ENCODE measurements at places on chromosomes 7 and 10.

- DNase-seq: no peak
These were observed 47.0 kb upstream of the ELMO1 start for GRCh38 chr7:37495574-37496184.

- DNase-seq: no peak
These were observed 95.1 kb downstream of the EGFR start for GRCh38 chr7:55113760-55114540.

GRCh38 chr7:123975084-123975483 is 50.0 kb downstream of the SPAM1 start:
- no peak for DNase-seq

DNA sequence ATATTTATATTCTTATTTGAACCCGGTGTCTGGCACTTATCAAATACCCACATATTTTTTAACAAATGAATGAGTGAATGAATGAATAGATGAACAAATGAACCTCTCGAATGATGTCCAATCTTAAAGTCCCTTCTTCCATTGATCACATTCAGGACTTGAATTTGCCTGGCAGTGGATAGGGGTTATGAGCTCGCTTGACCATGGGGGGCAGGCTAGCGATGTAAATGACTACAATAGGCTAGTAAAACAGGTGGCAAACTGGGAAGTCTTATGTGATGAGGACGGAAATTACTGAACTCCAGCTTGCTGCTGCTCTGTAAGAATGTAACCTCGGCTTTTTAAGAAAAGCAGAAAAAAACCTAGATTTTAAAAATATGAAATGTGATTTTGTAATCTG is 247.7 kb upstream of the DKK1 start:
- DNase-seq: no peak

DNA sequence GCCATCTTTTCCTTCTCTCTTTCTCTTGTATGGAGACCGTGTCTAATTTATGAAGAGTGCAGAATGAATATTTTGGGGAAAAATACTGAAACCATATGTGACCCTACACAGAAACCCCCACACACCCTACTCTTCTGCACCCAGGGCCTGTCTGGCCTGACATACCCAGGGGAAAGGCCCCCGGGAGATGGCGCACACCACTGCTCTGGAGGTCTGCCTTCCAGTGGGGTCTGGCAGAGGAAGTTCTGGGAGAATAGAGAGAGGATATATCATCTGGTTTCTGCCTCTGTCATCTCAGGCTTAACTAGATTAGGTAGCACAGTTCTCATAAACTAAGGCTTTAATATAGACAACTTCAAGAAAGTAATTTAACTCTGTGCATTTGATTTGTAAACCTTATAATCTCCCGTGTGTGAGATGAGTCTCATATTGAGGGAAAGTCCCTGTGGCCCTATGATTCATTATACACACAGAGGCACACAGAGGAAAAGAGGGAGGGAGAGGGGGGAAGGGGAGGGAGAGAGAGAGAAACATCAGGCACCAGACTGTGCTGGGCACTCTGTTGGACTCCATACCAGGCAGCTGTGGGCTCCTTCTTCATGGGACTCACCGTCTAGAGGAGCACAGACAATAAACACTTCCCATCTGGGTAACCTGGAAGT is 123.3 kb downstream of the AOAH start:
- no peak for DNase-seq

DNA sequence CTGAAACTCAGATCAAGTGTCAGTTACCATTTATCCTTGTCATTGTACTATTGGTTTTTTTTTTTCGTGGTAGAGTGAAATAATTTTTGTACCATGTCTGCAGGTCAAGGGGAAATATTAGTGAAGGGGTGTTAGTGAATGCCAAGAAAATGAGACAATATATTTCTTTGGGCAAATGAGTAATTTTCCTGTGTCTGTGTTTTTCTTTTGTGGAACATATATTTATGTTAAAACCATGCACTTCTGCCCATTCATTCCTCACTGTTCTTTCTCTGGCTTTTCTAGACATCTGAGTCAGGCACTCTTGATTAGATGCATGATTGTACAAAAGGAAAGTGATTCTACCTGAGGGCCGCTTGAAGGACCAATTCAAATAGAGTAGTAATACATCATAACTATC is 161.6 kb downstream of the BICC1 start:
- no peak for DNase-seq

DNA sequence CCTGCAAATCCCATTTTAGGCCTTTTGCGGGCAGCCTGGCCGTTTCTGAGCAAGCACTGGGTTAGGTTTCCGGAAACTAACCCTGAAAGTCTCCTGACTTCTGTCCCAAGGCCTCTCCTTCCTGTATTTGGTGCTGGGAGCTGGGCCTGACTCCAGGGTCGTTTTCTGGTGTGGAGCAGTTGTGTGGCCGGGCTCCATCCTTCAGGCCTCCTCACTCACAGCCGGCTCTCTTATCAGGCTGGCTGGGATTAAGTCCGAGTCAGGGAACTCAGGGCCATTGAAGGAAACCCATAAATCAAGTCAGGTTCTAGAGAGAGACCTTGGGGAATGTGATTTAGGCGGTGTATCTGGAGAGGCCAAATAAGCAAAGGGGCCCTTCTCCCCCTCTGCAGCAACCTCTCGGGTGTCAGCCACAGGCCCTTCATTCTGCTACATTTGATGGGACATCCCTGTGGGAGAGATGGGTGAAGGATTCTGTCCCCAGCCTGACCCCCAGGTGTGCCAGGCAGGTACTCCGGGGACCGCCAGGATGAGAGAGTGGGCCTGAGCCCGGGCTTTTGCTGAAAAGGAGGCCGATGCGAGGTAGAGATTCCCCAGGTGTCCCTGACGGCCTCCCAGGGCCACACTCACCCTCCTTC is 3.3 kb downstream of the GATA3 start:
- DNase-seq: no peak

DNA sequence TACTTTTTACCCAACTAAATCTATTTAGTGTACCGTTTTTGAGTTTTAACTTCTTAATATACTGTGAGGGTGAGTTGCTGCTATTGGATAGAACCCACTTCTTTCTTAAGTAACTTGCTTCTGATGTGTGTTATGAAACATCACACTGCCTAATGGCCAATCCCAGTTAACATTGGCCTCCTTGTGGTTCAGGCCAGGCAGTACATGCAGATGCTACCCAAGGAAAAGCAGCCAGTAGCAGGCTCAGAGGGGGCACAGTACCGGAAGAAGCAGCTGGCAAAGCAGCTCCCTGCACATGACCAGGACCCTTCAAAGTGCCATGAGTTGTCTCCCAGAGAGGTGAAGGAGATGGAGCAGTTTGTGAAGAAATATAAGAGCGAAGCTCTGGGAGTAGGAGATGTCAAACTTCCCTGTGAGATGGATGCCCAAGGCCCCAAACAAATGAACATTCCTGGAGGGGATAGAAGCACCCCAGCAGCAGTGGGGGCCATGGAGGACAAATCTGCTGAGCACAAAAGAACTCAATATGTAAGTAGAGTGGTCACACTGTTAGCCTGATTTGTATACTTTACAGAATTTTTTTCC is 39.7 kb downstream of the TES start:
- no peak for DNase-seq

DNA sequence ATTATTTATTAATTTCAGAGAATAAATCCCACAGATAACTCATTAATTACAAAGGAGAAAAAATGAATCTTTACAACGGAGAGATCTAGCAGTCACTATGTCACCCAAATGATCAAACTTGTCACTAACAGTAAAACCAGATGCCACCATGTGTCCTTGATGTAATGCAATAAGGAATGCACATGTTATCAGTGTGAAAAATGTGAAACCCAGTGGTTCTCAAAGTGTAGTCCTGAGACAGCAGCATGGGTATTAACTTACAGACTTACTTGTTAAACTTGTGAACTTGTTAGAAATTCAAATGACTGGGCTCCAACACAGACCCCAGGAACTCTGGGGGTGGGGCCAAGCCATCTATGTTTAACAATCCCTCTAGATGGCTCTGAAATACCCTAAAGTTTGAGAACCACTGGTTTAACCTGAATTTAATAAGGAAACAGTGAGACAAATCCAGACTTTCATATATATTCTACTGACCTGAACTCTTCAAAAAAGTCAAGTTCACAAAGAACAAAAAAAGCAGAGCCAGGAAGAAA is 77.4 kb downstream of the RNLS start:
- DNase-seq: no peak

DNA sequence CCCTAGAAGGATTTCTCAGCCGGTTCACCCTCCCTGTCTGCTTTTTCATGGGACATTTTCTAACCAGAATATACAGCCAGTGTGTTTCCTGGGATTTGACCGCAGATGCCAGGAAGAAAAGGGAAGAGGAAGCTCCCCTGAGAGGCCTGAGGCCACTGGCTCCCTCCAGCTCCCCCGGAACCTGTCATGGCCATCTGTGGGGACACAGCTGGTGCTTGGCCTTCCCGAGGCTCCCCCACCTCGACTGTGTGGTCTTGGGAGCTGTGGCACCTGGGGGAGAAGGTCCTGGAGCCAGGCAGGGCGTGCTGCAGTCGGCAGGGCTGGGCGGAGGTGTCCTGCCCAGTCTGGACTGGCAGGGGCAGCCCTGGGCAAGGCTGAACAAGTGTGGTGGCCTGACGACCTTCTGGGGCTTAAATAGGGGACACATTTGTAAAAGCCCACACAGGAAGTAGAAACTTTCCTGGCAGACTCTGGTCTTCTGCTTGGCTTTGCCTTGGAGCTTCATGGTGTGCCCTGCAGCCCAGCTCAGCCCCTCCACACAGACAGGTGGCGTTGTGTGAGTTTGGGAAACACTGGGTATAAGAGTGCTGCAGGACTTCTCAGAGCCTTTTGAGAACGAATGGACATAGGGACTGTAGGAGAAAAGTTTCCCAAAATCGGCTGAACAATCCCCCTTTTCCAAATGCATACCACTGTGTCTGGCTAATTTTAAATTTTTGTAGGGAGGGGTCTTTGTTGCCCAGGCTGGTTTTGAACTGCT is 6.8 kb downstream of the BRI3 start:
- no peak for DNase-seq

DNA sequence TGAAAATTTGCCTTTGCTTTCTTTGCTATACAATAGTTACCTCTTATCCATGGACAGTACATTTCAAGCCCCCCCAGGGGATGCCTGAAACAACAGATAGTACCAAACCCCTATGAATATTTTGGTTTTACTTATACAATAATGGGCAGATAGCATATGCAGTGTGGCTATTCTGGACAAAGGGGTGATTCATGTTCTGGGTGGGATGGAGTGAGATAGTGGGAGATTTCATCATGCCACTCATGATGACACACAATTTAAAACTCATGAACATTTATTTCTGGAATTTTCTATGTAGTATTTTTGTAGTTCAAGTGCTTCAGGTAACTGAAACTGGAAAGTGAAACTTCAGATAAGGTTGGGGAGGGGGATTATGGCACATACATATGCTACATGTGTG is 12.0 kb downstream of the STARD3NL start:
- DNase-seq: no peak

DNA sequence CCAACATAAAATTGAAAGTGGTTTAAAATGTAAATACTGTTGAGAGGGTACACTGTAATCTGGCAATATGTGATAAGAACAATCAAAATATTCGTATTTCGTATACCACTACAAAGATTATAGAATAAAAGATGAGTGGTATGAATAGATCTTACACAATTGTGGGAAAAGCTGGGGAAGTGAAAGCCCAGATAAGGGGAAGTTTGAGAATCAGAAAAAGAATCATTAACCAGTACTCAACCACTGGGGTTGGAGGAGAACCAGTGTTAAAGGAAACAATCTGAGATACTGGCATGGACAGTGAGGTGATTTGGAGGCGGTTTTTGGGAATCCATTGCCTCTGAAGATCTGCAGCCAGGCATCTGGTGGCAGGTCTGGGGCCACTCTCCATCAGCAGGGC is 59.7 kb upstream of the CDK14 start:
- no peak for DNase-seq

- DNase-seq: no peak
These were observed 77.5 kb downstream of the ARID5B start for GRCh38 chr10:61978965-61979364.

DNA sequence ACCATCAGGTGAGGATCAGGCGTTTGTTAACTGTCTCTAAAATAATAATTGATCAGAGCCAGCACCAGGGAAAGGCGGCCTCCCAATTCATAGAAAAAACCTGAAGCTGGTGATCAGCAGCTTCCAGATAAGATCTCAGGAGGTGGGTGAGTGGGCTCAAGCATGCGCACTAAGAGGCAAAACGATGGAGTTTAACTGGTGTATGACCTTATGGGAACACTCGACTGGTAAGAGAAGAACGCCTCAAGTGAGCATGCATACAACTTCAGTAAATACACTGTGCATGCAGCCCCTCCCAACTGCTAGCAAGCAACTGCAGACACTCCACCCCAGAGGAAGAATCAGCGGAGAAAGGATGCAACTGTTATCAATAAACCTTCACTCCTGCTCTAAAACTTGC is 18.1 kb downstream of the RAPGEF5 start:
- no peak for DNase-seq

DNA sequence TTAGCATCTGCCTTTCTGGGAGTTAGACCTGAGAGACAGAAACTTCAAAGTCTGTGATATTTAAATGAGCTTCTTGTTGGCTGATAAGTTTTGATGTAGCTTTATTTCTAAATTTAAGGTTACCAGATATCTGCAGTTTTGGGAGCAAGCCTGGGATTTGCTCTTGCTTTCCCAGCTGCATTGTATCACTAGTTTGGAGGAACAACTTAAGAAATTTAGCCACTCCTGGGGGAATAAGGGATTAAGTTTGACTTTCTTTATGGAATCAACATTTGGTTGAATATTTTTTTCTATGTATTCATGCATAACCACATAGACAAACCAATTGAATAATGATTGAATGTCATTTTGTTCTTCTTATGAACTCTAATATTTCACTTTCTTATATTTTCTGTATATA is 178.6 kb downstream of the POLR1F start:
- DNase-seq: no peak

- no peak for DNase-seq
These were observed 120.3 kb downstream of the WNT2 start for GRCh38 chr7:117202511-117202910.

GRCh38 chr7:5774790-5775189 is 6.7 kb downstream of the RNF216 start:
- DNase-seq: no peak

GRCh38 chr10:130500261-130501000 is 364.2 kb downstream of the GLRX3 start:
- no peak for DNase-seq

- DNase-seq: no peak
These were observed 58.6 kb upstream of the LOXL4 start for GRCh38 chr10:98326621-98327027.

DNA sequence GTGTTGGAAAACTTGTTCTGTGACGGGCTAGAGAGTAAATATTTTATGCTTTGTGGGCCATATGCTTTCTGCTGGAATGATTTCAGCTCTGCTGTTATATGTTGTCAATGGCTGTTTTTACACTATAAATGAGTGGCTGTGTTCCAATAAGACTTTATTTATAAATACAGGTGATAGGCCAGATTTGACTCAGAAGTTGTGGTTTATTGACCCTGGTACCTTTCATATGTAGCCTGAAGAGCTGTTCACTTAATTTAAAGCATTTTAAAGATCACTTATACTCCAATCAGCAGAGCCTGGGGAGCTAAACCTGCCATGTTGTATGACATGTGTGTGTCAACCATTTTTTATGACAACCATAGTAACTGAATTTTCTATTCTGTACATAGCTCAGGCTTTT is 9.1 kb upstream of the SSBP1 start:
- DNase-seq: no peak
